ENCODE measurements at places on chromosomes 4 and X.

DNA sequence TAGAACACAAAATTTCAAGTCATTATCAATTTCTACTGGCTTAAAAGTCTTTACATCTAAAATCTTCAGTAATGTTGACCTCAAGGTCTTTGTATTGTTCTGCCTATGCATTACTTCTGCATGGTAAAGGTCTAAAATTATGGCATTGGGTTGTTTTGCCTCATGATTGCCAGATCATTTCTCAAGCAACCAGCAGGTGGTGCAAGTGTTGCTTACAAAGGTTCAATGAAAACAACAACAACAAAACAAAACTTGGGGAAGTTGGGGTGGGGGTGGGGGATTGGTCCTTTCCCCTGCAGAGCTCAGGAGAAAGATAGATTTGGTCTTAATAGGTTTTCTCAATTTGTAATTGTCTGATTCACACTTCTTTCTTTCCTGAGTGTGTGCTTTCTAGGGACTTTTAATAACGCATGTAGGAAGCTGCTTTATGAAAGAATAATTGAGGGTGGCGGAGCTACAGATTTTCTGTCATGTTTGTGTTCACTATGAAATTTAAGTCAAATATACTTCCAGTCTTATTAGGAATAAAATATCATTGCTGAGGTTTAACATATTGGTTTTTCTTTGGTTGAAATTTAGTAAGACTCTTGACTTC, 145.1 kb downstream of the COL4A5 start:
- no peak for DNase-seq

- no peak for DNase-seq
Measured at GRCh38 chrX:72276478-72276953, 532 bp downstream of the RPS4X start.

DNA sequence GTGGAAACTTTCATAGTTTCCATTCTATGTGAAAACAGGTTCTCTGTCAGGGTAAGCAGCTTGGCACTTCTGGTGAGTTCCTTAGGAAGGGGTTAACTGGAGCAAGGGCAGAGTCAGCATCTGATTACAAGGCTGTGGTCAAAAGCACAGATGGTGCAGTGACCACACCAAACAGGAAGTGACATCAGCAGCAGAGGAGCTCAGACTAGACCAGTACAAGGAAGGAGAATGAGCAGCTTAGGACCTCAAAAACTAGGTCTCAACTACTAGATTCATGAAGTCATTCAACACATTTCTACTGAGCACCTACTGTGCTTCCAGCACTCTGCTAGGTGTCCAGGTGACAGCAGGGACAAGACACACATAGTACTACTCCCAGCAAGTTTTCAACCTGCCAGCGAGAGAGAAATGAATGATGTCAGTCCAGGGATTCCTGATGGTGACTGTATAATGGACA, 130.2 kb downstream of the AMELX start:
- no peak for DNase-seq

DNA sequence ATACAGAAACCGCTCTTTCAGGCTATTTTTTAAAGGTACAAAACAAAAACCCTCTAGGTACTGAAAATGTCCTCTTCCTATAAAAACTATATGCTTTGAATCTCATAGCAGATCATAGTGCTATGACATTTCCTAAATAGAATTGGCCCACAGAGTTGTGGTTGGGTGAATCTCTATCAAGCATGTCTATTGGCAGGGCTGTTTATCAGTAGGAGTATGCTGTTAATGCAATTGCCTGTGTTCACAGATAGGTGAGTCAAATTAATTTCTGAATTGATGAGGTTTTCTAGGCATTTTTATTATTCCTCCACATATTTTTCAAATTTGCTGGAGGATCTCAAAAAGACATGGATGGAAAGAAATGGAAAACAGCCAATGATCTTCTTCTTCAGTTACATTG, 73.9 kb downstream of the QRFPR start:
- DNase-seq = no peak

DNA sequence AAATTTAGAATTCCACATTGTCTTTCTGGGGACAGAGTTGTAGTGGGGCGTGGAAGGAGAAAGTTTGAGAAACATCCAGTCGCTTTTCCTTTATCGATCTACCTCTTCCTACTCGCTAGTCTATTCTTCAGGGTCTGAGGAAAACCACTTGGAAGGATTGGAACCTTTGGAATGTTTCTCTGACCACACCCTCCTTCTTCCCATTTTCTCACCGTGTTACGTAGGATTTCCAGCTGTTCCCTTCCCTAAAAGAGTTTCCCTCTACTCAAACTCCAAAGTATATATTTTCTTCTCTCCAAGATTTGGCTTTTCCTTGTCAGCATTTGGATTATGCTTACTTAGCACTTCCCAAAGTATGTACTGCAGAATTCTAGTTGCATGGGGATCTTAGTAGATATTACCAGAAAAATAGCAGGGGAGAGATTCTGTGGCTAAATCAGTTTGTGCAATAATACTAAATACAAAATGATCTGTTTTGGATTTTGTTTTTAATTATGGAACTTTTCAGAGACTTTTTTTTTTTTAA, 4.9 kb downstream of the ENPEP start:
- no peak for DNase-seq

DNA sequence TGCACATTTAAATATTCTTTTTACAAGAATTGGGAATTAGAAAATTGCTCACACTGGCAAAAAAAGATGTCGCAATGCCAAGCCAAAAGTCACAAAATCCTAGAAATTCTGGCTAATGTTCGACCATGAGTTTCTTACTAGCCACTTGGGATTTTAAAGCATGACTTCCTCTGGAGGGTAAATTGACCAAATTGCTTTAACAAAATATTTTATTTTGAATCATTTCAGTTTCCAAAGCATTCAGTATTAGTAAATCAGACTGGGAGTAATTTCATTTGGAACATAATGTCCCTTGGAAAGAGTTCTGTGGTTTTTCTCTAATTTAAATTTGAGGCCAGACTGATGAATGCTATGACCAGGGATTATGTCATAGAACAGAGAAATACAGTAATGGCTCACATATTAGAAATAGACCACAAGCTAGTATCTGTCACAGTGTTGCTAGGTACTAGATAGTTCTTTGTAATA, 7.6 kb upstream of the CXCL5 start:
- no peak for DNase-seq

DNA sequence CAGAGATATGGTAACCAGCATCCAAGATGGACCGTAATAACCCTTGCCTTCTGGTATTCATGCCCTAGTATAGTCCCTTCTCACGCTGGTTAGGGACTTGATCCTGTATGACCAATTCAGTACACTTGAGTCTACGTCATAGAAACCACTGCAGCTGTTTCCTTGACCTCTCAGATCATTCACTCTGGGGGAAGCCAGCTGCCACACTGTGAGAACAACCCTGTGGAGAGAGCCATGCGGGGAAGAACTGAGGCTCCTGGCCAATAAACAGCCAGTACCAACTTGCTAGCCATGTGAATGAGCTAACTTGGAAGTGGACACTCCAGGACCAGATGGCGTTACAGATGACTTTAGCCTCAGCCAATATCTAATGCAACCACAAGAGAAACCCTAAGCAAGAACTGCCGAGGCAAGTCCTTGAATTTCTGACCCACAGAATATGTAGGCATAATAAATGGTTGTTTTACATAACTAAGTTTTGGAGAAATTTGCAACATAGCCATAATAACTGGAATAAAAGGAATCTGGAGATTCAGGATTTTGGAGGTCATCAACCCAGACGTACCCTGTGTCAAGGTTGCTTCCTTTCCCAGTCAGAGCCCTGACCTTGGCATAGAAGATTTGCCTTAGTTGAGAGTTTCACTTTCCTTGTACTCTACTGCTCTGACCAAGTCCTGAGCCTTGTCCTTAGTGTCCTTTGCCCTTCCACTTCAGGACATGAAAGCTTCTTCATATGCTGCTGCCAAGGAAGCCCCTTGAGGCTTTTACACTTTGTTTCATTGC, 87.3 kb upstream of the ZNF81 start:
- DNase-seq = no peak

GRCh38 chr4:2786152-2786671, 6.7 kb upstream of the SH3BP2 start:
- DNase-seq = peak; percentile 20

- no peak for DNase-seq
Measured at GRCh38 chr4:100826067-100826466, 308.2 kb upstream of the EMCN start.

- no peak for DNase-seq
Measured at GRCh38 chrX:53456254-53456653, 22.1 kb upstream of the HSD17B10 start.

DNA sequence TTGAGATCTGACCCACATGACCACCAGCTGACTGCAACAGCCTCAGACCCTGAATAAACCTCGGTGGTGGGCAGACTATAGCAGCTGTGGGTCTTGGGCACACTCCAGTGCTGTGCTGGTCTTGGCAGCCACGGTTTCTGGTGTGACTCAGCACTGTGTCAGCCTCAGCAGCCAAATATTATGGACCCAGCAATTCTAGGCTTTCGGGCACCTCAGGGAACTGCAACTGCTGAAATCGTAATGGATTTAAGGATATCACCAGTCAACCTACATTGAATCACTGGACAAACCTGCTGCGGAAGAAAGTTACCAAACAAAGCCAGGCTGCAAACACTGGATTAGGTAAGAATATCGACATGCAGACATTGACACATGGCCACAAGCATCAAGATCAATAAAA, 10.5 kb upstream of the UBE2NL start:
- DNase-seq = no peak

DNA sequence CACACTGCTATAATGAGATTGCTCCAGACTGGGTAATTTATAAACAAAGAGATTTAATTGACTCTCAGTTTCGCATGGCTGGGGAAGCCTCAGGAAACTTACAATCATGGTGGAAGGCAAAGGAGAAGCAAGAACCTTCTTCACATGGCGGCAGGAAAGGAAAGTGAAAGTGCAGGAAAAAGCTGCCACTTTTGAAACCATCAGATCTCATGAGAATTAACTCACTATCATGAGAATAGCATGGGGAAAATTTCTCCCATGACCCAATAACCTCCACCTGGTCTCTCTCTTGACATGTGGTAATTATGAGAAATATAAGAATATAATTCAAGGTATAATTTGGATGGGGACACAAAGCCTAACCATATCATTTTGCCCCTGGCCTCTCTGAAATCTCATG, 884.2 kb downstream of the GLUD2 start:
- no peak for DNase-seq

DNA sequence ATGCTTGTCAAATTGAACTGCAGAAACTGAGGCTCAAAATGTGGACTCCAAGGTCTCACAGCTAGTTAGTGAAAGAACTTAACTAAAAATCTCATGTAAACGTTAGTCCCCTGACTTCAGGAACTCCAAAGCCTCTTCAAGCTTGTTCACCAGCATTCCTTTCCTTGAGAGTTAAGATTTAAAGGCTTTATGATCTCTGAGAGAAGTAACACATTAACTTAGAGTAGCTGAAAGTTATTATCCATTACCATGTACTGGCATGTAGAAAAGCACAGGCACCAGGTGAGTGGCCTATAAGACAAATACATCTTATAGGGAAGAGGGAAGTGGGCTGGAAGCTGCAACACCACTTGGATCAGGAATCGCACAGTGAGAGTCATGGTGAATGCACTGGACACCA, 15.3 kb downstream of the PARM1 start:
- no peak for DNase-seq

- peak; percentile 84 for DNase-seq
Measured at GRCh38 chr4:57037982-57038604, 59.4 kb downstream of the POLR2B start.

GRCh38 chr4:76485450-76485849, 50.4 kb downstream of the SHROOM3 start:
- no peak for DNase-seq

DNA sequence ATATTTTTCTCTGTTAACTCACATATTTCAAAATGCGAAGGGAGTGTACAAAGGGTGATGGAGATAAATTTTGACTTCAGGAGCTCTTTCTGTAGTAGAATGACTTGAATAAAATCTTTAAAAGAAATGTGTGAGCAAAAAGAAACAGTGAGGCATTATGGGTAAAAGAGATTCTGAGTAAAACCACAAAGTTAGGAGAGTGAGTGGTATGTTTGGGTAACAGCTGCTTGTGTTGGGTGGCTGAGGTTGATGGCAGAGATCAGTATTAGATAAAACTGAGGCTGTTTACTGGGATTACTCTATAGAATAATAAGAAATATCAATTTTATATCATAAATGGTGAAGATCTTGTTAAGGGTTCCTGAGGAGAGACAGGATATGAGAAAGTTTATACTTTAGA, 434.2 kb upstream of the AMOT start:
- DNase-seq = no peak

DNA sequence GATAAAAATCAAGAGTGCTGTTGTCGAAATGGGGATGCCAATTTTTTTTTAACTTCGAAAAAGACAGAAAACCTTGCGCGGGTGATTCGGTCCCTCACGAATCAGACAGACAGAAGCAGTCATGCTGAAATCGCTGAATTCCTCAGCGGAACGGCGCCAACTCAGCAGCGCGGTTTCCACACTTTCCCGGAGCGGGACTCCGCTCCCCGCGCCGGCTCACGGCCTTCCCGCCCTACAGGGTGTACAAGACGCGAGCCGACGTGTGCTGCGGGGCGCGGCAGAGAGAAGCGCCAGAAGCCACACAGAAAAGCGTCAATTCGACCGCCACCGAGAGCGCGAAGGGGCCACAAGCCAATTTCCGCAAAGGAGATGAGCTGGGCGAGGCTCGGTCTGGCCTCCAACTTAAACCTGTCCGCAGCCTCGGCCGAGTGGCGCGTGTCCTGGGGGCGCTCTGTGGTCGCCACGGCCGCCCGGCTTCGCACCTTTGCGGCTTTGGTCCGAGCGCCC, 1.3 kb downstream of the NEXMIF start:
- no peak for DNase-seq

GRCh38 chr4:124060261-124060918, 652.1 kb downstream of the ANKRD50 start:
- DNase-seq = peak; percentile 30

GRCh38 chrX:107477406-107477805, 28.0 kb downstream of the FRMPD3 start:
- DNase-seq = no peak

GRCh38 chr4:39808231-39808749, 110.4 kb downstream of the UBE2K start:
- no peak for DNase-seq

- DNase-seq = no peak
Measured at GRCh38 chrX:13190051-13190450, 129.8 kb downstream of the ATXN3L start.

DNA sequence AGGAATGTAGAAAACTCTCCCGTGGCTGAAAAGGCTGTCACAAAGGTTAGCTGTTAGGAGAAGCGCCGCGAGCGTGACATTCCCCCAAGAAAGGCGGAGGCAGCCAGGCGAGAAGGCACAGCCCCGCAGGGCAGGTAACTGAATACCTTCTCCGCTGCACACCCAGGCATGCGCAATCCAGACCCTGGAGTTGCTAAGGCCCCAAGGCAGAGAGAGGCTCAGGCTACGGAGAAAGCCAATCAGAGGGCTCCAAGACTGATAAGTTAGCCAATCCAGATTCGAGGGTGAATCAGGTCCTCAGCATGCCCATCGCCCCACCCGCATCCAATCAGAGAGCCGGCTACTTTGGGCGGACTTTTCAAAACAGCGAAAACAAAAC, 485 bp upstream of the CCNG2 start:
- DNase-seq = peak; percentile 89

- no peak for DNase-seq
Measured at GRCh38 chr4:101284546-101284945, 62.8 kb downstream of the PPP3CA start.

GRCh38 chrX:133645256-133645655, 230.0 kb upstream of the GPC4 start:
- DNase-seq = no peak

Data from left ventricle myocardium superior (tissue), 1 donor.